Stimulated activated CD8-positive, alpha-beta memory T cell treated with anti-CD3 and anti-CD28 coated beads, Interleukin-15, amount 100 ng/mL, for 4 hours (primary cell): ENCODE measurements at places on chromosomes 6 and 20.
A peak's percentile ranks its signal among the peaks of the same experiment; 100 is the strongest.

DNA sequence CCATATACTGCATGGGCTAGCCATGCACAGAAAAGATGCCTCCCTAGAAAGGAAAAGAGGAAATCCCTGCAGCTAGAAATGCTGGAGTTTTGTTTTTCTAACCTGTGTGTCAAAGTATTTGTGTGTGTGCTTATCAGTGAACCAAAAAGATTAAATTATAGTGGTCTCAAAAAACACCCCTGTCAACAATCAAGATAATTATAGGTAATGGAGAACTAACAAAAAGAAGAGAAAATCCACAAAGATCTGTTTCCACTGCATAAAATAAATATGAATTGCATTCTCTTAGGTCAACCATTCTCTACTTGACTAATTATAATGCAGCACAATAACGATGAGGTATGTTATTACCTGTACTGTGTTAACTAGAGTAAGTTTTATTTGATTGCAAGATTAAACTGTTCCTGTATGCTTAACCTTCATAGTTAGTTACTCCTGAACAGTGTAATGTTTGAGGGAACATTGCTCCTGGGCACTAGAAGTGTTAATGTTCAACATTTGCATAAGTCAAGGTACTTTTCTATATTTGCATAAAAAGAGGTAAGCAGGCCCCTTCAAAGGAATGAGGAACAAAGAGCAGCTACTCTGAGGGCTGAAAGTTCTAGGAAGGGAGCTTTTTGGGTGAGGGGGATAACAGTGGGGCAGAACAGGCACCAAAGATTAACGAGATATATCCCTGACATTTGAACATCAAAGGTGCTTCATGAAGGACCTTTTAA, 212.1 kb downstream of the BTBD9 start:
- no peak for DNase-seq

DNA sequence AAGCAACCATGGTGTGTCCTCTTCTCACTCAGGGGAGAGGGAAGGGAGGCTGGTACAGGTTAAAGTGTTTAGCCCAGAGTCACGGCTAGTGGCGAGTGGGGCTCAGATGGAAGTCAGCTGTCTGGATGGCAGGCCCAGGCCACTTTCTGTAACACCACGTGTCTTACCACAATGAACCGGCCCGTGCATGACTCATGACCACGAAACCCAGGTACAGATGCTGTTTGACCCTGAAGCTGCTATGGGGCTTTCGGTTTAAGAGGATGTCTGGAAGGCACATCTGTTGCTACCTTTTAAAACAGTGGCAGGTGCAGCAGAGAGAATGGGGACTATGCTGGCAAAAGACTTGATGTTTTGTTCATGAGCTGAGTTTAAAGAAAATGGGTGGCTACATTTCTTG, 36.5 kb upstream of the MPC1 start:
- DNase-seq, result peak; percentile 51

GRCh38 chr6:118263921-118264486, 284.1 kb upstream of the PLN start:
- no peak for DNase-seq

DNA sequence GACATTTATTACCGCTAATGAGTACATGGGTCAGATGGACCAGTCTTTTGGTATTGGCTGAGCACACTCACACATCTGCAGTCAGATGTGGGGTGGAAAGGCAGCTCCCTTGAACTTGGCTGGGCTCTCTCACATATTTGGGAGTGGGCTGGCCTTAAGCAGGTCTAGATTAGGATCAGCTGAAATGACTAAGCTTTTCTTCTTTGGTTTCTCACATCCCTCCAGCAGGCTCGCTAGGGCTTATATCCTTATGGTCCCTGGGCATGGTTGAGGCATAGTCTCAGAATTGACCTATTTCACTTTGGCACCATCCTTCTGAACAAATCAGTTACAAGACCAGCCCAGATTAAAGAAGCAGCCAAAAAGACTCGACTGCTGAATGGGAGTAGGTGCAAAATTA, 14.4 kb upstream of the PLCB1 start:
- no peak for DNase-seq

DNA sequence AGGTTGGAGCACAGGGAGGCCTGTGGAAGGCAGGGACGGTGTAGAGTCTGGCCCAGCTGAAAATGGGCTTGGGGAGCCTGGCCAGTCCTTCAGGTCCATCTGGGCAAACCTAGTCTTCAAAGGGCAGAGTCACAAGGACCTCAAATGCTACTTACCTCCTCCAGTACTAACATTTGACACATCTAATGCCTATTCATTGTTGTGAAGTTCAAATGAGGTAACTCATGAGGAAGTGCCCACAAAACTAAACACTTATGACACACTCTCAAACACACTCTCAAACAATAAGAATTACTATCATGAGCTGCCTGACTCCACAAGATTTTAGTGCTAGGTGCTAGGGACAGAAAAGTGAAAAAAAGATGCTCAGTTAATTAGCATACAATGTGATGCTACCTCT, 27.1 kb downstream of the DAAM2 start:
- DNase-seq, result no peak

DNA sequence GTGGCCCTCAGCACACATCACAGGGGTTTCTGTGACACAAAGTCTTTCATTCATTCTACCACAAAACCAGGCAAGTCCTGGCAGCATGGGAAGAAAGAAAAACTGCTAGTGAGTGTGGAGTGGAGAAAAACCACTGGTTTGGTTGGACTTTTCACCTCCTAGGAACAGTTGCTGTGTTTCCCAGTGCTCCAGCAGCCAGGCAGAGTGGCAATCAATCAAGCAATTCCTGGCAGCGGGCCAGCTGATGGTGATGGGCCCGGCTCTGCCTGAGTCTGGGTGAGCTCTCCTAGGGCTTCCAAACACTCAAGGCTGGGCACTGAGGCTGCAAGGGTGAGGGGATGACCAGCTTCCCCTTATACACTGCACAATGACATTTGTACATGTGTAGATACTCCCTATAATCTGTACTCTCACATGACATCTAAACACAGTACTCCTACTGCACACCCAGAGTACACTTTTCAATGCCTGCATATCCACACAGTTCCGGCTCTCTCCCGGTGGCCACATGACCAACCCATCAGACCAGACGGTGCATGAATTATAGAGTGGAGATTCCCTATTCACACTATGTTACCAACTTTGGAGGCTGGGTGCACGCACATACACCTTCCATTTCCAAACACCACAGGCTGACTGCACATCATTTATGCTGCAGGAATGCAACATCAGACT, 156.6 kb downstream of the UNC5CL start:
- DNase-seq, result no peak

GRCh38 chr20:63499338-63499969, 571 bp upstream of the EEF1A2 start:
- DNase-seq, result no peak

GRCh38 chr6:130853555-130854183, 26.5 kb downstream of the SMLR1 start:
- no peak for DNase-seq

- peak; percentile 42 for DNase-seq
Measured at GRCh38 chr6:43021270-43022047, at the start of gene RRP36. RRP36 (plus strand) TSS chr6:43021623; CDS start chr6:43021655, 32 bp downstream.

GRCh38 chr6:8780653-8781052, 345.3 kb upstream of the SLC35B3 start:
- no peak for DNase-seq

DNA sequence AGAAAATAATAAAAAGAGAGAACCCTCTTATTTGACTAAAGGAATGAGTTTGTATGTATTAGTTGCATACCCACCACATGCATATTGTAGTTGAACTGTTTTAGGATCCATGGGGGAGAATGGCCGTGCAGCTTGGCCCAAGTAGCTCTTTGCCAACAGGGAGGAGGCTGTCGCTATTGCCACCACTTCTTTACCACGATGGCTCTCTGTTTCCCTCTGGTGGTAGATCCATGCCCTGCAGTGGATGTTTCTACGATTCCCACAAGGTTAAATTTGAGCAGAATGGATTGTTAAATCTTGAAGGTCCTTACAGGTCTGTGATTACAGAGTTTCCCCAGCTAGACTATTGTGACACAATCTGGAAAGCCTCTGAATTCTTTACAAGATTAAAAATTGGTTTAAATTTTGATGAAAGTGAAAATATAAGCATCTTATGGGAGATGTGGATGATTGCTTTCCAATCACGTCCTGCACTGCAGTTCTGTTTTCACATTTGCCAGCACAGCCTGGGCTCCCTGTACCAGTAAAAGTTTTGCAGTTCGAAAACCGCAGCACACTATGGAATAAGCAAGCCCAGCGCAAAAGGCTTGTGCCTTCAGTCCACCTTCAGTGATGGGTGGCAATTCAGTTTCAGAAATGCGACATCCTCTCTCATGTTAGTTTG, 34.4 kb upstream of the FNDC1 start:
- peak; percentile 29 for DNase-seq

- peak; percentile 37 for DNase-seq
Measured at GRCh38 chr6:99588618-99589289, 17.9 kb upstream of the PRDM13 start.

DNA sequence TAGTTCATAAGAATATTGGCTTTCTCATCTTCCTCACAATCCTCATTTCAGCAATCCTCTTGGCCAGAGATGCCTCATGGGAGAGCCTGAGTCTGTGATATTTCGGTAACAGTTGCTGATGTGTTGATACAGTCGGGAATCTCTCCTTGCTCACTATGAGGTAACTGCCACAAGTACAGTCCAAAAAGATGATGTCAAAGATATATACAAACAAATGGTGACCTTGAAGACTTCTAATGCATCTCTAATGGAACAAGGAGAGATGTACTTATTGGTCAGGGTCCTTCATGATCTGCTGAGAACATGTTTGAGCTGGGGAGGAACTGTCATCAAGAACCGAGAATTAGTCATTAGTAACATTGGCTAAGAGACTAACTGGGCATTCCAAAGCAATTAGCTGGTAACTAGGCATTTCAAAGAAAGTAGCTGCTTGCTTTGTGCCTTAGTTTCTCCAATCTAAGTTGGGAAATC, 56.1 kb downstream of the FILIP1 start:
- no peak for DNase-seq

- DNase-seq, result no peak
Measured at GRCh38 chr20:46270977-46271744, 37.1 kb downstream of the CDH22 start.

- no peak for DNase-seq
Measured at GRCh38 chr20:39632176-39632575, 670.0 kb downstream of the DHX35 start.

DNA sequence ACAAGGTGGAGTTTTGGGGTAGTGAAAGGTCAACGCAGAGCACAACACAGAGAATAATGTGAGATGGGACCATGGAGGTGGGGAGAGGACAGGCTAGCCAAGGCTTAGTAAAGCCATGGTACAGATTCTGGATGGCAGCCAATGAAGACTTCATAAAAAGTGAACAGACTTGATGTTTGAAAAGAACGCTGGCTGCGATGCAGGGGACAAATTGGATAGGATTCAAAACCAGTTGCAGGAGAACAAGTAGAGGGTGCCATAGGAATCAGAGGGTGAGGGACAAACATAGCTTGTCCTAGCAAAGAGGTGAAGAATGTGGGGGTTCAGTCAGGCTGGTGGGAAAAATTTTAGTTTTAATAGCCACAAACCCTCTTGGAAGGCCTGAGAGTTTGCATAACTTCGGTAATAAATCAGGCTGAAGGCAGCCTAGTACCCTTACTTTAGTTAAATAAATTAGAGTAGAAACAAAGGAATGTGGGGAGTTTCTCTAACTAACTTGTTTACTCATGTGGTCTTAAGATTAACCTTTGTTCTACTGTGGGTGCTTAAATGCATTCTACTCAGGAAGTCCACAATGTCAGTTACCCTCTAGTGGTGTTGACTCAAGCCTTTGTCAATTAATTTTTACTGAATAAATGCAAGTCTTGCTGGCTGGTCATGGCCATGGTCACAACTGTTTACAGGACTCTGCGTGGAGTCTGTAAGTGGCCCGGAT, 216.4 kb downstream of the C6orf118 start:
- DNase-seq, result no peak

- DNase-seq, result no peak
Measured at GRCh38 chr6:39471954-39472659, 149.6 kb upstream of the KCNK16 start.

- DNase-seq, result no peak
Measured at GRCh38 chr6:29531668-29532067, 27.9 kb downstream of the UBD start.

- DNase-seq, result no peak
Measured at GRCh38 chr20:34954904-34955230, 739 bp downstream of the GSS start.

DNA sequence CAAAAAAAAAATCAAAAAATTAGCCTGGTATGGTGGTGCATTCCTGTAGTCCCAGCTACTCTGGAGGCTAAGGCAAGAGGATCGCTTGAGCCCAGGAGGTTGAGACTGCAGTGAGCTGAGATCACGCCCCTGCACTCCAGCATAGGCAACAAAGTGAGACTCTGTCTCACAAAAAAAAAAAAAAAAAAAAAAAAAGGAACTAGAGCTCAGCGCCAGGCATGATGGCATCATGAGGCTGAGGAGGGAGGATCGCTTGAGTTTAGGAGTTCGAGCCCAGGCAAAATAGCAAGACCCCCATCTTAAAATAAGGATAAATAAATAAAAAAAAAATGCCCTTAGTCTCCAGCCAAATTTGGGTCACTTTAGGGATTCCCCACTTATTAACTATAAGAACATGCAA, 40.4 kb upstream of the PIM1 start:
- DNase-seq, result no peak

DNA sequence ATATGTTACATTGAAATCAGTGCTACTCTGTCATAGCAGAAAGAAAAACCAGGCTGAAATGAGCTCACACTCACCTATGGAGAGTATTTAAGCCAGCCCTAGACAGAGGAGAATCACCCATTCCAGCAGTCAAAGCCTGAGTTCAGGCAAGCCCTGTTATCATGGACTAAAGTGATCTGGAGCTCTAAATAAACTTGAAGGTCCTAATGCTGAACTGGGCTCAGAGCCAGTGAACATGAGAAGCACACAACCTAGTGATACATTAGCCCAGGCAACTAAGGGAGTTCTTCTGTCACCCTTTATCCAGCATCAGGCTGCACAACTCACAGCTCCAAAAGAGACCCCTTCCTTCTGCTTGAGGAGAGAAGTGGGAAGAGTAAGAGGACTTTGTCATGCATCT, 425.0 kb downstream of the COL12A1 start:
- DNase-seq, result no peak

- no peak for DNase-seq
Measured at GRCh38 chr20:5686384-5687105, 63.7 kb upstream of the SHLD1 start.

GRCh38 chr6:83096791-83097190, 29.3 kb downstream of the DOP1A start:
- DNase-seq, result no peak
